Esophagus squamous epithelium (tissue), 5 donors: ENCODE measurements at places on chromosomes 2 and 18.

GRCh38 chr2:180872255-180872654, 108.2 kb upstream of the UBE2E3 start:
- no peak for DNase-seq

GRCh38 chr18:61245276-61245675, 88.0 kb upstream of the CDH20 start:
- no peak for DNase-seq

GRCh38 chr2:26281226-26281625, 36.5 kb downstream of the HADHB start:
- DNase-seq: no peak

DNA sequence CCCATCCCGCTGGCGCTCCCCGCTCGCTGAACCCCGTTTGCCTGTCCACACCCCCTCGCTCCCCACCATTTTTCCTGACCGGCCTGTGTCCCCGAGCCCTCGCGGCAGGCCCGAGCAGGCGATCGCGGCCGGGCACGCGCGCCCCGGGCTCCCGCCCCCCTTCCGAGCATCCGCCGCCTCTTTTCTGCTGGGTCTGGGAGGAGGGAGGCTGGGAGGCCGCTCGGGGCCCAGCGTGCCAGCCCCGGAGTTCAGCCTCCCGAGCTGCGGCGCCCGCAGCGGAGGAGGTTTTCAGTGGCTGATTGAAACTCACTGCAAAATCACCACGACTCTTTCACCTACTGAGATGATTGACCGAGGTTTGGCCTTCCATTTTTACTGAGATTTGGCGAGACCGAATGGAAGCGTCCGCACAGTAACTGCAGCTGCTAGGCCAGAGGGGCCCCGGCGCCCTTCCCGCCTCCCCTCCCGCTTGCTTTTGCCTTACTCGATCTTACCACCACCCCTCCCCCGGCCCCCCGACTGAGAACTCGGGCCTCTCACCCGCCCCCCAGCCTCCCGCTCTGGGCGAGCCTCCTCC, 4.8 kb downstream of the SOX11 start:
- DNase-seq: no peak
